ENCODE measurements at places on chromosomes 1 and 21.

- DNase-seq: no peak
Measured at GRCh38 chr1:36572906-36573305, 90.2 kb upstream of the CSF3R start.

- DNase-seq: no peak
Measured at GRCh38 chr1:231666220-231666936, 39.8 kb downstream of the DISC1 start.

- DNase-seq: no peak
Measured at GRCh38 chr1:248054671-248055070, 8.0 kb downstream of the OR2L3 start.

DNA sequence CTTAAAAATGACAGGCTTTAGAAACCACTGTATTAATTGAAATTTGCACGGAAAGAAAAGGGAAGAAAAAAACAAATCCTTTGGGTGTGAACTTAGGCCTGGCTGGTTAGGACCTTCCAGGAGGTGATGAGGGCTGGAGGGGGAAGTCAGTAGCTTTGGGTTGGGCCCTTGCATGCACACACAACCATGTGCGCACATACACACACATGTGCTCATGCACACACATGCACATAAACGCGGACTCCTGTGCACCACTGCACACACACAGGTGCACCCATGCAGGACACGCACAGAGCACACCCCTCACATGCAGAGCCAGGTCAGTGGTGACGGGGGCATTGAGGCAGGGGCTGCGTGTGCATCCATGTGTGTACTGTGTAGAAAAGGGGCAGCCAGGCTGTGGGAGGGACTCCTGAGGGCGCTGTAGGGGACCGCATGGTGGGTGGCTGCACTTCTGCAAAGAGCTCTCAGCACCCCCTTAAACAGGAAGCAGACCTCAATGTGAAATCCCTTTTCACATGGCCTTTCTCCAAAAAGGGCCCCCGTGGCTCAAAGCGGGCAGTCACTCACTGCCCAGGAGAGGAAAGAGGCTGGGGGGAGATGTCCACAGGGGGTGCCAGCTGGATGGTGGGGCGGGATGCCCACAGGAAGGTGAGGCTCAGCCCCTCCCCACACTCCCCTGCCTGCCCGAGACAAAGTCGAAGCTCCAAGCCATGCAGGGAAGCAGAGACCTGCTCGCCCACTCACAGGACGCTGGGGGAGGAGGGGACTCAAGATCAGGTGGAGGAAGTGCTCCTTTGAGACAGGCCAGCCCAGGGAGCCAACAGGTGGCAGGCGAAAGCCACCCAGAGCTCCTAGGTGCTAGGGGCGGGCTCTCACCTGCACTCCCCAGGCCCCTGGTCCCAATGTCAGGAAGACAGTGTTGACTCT, 95.2 kb downstream of the ITPKB start:
- DNase-seq: no peak

GRCh38 chr21:41247561-41248545, 68.7 kb upstream of the FAM3B start:
- no peak for DNase-seq

DNA sequence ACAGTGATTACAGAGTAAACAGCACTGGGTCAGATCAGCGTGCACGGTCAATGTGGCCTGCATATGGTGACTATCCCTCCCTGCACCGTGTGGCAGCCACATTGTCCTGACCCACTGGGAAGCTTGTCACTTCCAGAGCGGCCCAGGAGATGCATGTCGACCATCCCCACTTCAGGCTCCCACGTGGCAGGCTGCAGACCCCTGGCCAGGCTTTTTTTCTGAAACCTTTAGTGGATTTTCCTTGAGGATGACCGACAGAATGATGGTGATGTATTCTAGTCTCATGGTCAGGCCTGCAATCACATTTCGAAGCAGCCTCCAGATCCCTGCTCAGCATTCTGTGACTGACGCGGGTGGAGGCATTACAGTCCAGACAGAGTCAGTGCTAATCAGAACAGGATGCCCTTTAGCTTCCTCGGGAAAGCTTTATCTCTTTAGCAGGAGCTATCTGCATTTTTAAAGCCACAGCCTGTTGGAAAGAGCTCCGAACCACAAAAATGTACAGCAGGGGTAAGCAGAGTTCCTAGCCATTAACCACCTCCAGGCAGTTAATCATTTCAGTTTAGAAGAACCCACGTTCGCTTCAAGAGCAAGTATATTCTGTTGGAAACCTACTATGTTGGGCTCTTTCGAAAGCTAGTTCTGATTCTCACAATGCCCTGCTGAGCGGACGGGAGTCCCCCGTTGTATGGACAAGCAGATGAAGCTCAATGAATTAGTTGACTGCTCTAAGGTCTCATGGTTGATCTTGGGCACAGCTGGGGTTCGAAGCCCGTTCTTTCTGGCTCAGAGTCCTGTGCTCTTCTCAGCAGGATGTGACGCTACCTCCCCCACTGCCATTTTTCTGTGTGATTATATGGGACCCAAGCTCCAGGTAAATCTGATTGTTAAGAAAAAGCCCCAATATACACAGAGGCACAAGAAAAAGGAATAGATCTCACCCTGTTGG, 56.5 kb downstream of the IRF2BP2 start:
- DNase-seq: no peak

- no peak for DNase-seq
Measured at GRCh38 chr1:183477986-183478781, 5.9 kb downstream of the SMG7 start.

- DNase-seq: no peak
Measured at GRCh38 chr1:198166900-198167299, 10.1 kb downstream of the NEK7 start.

DNA sequence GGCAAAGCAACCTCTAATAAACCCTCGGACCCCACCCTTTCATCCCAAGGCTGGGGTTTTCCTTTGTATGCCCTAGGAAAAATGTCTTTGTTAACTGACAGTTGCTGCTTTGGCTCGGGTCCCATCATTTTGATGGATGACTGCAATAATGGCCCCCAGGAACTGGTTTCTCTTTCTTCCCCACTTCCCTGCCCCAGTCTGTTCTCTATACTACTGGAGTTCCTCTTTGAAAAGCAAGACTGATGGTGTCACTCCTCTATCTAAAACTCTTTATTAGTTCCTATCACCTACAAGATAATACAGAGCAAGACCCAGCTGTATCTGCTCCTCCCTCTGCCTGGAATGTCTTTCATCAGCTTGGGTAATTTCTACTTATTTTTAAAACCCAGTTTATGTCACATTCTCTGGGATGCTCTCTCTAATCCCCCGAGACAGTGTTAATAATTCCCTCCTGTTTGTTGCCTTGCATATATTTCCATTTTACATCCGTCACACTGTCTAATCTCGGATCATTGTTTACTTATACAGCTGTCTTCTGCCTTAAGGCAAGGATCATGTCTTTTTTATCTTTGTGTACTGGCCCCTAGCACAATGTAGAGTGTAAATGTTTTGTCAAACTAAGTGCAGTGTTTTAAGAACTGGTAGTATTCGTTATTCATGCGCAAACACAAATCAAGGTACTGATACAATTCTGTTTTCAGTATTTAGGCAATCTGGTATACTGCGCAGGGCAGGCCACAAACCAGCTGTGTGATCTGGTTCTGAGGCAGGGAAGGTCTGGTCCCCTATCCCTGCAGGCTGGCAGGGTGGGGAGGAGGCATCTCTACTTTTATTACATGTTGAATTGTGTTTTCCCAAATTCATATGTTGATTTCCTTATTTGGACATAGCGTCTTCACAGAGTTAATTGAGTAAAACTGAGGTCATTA, 16.1 kb downstream of the SLAMF1 start:
- DNase-seq: no peak

All from NCI-H2081 treated with DMSO at 0.1 percent for 48 hours (cell line).